ENCODE measurements at places on chromosomes 6 and 20.

DNA sequence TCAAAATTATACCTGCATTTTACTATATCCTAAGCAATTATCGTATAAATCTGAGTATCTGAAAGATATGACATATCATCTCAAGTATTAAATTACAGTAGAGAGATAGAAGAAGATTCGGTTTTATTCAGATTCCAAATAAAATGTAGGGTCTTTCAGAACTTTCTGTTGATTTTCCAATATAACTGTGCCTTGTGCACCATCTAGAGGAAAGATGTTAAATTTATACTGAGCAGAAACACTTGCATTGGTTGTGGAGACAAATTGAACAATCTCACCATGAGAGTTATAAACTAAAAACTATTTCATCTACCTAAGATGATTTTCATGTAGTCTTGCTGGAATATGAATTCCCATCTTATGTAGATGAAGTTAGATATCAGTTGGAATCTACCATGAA lies 26.8 kb upstream of the HSF2 start:
- DNase-seq = no peak

DNA sequence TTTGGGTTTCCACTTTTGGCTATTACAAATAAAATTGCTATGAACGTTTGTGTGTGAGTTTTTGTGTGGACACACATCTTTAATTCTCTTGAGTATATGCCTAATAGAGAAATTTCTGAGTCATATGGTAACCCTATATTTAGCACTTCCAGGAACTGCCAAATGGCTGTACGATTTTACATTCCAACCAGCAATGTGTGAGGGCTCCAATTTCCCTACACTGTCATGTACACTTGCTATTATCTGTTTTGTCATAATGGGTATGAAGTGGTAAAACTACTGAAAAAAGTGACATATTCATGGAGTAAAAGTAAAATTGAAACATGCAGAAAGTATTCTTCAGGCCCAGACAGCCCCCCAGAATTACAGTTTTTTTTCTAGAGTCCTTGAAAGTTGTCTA lies 59.6 kb upstream of the ESR1 start:
- no peak for DNase-seq

DNA sequence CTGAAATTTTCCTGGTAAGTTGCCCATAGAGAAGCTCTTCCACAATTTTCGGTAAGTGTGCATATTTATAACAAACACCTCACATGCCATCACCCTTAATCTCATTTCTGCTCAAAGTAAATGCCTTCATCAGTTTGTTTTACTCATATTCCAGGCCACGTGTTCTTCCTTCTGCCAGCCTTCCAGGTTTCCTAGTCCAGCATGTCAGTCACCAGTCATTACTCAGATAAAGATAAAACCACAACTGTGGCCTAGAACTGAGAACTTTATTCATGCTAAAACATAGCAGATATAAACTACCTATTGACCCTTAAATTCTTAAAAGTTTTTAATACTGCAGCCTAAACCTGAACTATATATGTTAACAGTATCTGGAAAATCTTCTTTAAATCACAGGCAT lies 149.5 kb upstream of the SLC22A16 start:
- DNase-seq = no peak

DNA sequence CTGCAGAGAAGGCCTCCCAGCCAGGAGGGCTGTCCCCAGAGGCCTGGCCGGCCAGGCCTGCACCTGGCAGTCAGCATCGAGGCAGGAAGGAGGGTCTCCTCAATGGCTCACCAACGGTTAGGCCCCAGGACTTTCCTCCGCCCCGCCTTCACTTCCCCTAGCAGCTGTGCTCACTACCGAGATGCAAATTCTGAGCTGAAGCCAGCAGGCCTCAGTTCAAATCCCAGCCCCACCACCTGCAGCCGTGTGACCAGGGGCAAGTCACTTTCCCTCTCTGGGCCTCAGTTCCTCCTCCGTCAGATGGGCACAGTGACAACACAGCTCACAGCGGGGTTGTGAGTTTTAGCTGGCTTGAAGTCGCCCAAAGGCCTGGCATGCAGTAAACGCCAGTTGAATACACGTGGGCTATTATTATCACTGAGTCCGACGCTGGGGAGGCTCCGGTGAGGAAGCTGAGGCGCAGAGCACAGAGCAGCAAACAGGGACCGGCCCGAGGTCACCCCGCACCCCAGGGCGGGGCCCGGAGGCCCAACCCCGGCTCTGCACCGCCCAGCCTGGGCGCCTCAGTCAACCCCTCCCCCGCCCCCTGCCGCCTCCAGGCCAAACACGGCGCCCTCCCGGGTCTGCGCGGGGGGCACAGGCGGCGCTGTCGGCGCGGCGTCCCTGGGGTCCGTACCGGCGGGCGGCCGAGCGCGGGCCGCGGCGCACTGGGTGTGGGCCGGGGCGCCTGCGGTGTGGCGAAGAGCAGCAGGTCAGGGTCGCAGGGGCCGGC lies 671 bp downstream of the E2F1 start:
- peak; percentile 88 for DNase-seq

GRCh38 chr6:1597924-1598323 lies 11.8 kb upstream of the FOXC1 start:
- no peak for DNase-seq

DNA sequence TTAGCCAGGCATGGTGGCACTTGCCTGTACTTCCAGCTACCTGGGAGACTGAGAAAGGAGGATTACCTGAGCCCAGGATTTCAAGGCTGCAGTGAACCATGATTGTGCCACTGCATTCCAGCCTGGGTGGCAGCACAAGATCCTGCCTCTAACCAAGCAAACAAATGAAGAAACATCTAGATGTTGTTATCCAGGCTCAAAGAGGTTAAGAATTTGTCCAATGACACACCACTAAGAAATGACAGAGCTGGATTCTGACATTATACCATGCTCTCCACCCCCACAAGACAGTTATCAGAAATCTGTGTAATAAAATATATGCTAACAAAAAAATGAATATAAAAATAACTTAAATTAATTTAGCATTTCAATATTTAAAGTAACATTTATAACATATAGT lies 925.5 kb upstream of the SLC35B3 start:
- no peak for DNase-seq

DNA sequence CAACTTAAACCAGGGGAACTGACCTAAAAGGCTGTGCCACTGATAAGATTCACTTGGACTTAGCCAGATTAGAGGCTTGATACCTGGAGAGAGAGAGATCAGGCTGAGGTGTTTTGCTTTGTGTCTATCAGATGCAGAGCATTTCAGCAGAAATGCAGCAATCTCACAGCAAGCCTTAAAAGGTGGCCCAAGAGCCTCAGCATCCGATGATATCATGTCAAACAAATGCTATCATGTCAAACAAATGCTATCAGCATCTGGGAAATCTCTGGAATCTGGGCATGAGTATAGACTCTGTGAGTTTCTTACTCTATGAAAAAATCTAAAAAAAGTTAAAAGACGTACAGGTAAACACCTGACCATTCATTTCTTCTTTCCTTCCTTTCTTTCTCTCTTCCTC lies 718.9 kb downstream of the EYS start:
- DNase-seq = no peak

- no peak for DNase-seq
Observed at GRCh38 chr20:9250511-9250910, 181.6 kb downstream of the PLCB4 start.

DNA sequence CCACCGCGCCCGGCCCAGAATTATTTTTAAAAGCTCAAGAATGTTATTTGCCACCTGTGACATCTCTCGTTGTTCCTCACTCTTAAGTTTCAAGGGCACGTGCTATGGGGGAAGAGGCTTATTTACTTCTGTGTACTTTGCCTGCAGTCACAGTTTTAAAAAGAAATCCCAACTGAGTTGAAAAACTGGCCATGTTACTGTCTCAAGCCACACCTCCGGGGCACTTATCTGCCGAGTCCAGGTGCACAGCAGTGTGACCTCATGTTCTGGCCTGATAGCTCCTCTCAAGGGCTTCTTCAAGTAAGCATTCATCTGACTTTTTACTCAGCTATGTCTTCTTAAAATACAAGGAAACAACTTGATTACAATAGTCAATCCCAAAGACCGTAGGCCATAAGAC lies 34.5 kb downstream of the SHLD1 start:
- DNase-seq = no peak

DNA sequence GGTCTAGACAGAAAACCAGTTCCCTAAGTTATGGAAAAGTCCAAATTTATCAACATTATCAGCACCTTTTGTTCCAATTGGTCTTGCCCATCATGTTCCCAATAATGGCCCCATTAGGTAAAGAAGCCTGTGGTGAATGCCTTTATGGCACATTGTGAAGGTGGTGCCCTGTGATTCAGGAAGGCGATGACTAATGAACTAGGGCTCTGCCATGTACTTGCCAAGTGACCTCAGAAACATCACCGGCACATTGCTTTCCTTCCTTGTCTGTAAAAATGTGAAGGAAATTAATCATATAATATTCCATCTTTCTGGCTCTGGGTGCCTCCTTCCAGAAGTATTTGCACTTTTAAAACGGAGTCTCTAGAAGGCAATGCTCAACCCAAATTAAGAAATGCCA lies 132.3 kb downstream of the UNC5CL start:
- DNase-seq = no peak

DNA sequence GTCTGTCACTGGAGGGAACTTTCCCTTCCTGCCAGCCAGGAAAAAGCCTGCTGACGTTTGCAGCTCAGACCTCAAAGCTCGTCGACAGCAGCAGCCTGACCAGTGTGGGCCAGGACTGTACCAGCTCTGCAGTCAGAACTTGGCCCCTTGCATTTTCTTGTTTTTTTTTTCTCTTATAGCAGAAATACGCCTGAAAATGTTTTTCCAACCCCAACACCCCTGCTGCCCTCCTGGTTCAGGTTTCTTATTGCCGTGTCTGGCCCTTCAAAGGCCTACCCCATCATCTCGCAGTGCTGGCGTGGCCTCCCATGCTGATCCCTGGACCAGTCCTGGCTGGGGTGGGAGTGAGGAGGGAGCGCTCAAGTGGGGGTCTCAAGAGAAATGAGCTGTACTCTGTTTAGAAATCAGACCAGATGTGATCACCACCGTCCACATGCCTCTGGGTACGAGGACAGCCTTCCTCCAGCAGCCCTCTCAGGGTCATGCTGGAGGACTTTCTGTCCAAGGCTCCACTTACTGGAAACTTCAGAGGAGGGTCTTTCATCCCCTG lies 169.0 kb downstream of the FOXC1 start:
- DNase-seq = no peak

GRCh38 chr6:79515436-79515835 lies 21.8 kb downstream of the LCA5 start:
- no peak for DNase-seq

DNA sequence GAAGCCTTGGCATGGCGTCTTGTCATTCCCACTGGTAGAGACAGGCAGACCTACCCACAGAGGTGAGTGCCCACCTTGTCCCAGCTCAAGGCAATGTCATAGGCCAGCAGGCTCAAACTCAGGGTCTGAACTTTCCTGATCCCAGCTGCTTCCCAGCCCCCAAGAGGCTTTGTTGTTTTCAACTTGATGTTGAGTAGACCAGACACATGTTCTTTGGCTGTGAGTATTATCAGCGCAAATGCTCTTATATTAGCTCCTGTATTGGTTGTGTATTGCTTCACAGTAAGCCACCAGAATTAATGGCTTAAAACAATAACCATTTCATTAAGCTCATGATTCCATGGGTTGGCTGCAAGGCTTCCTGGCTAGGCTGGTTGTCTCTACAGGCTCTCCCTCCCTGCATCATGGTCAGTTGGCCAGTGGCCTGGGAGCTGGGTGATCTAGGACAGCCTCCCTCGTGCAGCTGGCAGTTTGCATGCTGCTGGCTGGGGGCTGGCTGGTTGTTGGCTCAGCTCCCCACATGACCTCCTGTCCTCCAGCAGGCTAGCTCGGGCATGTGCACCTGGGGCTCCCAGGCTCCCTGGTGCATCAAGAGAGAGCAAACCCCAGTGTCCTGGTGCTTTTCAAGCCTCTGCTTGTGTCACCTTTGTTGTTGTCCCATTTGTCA lies 21.6 kb downstream of the TOX2 start:
- no peak for DNase-seq

- DNase-seq = no peak
Observed at GRCh38 chr20:1002682-1003561, 811 bp upstream of the RSPO4 start.

GRCh38 chr20:44938637-44939036 lies 21.6 kb downstream of the TOMM34 start:
- DNase-seq = no peak

GRCh38 chr6:1870932-1871331 lies 261.2 kb downstream of the FOXC1 start:
- DNase-seq = no peak

DNA sequence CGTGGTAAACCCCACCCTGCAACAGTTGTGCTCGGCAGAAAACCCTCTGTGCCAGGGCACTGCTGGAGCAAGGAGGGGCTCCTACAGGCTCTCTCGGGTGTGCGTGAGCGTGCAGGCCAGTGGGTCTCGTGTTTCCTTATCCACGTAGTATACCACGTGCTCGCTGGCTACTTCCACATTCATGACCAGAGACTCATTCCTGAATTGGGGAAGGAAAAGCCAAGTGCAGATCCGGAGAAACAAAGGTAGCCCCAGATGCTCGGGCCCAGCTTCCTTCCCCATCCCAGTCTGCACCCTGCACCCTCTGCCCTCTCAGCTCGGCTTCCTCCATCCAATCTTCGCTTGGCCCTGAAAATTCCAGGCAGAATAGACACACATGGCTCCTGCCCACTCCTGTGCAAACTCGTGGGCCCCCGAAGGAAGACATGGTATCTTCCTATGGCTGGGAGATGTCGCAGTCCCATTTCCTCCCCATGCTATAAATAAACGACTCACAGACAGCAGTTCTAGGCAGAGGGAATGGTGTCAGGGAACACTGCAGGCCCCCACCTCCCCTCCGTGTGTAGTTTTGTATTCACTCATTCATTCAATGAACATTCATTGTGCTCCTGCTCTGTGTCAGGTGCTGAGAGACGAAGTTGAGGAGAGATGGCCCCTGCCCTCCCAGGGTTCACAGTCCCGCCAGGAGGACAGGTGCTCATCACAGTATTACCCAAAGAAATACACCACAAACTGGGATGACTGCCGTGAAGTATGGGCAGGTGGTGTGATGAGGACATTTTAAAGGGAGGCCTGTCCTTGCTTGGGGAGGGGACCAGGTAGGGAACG lies 29.6 kb downstream of the NPEPL1 start:
- DNase-seq = no peak

DNA sequence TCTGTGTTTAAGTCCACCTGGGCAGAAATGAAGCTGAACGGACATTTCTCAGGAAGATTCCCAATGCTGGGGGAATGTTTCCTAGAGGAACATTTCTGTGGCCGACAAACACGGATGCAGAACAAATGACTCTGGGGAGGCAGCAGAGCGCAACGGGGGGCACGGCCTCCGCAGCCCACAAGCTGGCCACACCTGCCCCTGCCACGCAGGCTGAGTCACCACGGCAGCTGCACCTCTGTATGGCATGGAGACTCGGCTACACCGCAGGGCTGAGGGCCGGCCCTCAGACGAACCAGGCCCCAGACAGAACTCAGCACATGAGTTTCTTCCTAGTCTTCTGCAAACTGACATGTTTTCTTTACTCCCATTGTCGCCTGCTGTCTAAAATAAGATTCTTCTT lies 10.0 kb upstream of the PRR18 start:
- DNase-seq = no peak

DNA sequence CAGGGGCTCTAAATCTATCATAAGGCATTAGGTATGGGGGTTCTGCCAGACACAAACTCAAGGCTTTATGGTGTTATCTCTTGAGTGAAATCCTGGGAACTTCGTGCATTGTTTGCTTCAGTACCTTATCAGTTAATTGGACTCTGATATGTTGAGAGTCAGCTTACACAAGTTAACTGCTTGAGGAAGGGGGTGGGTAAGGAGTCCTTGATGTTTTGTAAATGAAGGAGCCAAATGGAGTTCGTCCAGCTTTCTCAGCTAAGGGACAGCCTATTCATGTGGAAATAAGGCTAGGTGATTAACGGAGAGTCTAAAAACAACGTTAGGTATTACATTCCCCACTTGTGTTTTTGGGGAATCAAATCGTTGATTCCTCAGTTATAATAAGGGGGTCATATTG lies 157.4 kb downstream of the TRIM27 start:
- no peak for DNase-seq
